ENCODE measurements at places on chromosomes 2 and 18.

- no peak for DNase-seq
These were observed 154.1 kb downstream of the SMAD7 start for GRCh38 chr18:48796491-48797205.

- no peak for DNase-seq
These were observed 111.9 kb upstream of the MAPRE2 start for GRCh38 chr18:34929336-34929780.

GRCh38 chr18:55731594-55732042 lies 143.6 kb upstream of the TCF4 start:
- no peak for DNase-seq

DNA sequence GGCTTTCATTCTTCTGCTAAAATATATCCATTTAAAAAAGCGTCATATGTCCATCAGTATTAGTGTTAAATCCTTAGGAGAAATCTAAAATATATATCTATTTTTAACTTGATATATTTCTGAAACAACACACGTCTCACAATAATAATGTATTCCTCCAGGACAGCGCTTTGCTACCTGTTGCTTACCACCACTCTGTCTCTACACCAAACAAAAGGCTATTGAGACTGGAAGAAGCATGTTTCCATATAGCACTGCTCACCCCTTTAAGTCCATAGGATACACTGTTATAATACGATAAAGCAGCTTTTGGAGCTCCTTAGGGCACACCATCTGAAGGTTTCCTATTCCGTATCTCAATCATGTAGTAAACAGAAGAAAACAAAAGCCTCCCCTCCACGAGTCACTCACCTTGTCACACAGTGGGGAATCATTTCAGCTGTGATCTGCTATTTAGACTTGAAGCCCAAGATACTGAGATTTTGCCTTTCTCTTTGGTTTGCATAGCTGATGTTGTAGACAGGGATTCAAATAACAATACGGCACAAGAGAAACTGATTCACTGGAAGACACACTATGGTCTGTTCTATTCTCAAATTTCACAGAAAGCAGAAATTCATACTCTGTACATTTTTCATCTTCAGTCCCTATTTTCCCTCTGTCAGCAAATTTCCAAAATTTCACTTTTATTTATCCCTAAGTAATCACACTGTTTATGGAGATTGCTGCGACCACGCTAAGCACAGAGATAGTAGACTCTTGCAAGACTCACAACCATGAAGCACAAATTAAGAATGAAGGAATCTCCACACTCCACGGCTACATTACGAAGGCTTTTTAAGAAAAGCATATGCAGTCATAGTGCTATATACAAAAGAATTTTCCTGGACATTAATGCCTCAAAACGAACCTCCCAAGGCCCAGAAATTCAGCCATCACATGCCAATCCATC lies 187.1 kb downstream of the TCF4 start:
- no peak for DNase-seq

GRCh38 chr2:209463835-209464234 lies 40.0 kb downstream of the MAP2 start:
- no peak for DNase-seq

Measured in stimulated activated CD8-positive, alpha-beta memory T cell treated with anti-CD3 and anti-CD28 coated beads, Interleukin-7, amount 100 ng/mL, for 1 hour (primary cell).